Mesothelial cell of epicardium (in vitro differentiated cells): ENCODE measurements at places on chromosomes 6 and 20. TPM values are rescaled to one million over a fixed set of nuclear protein-coding genes. Genes with fewer than 3 reads are reported as not detected.

DNA sequence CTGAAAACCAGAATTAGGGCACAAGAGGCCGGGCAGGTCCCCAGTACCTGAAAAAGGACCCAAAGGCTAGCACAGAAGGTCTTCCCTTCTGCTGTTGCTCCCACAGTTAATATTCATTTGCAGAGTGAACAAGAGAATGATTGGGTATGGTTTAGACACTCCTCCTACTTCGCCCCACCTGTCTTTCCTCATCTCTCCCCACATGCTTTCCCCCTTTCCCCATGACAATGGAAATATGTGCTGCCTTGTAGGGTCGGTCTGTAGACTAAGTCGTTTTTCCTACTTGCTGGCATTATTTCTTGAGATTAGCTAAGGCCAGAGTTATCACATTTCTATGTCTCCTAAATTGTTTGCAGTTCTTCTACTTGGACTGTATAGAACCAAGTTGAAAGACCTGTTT is 181.9 kb downstream of the PDE7B start:
- no peak overlapping the region for H3K4me3 ChIP-seq
- no peaks in the 10 kb centered on the region for H3K27me3 ChIP-seq
- H3K4me1 ChIP-seq = peaks cover 65% of the 10 kb centered on the region
- DNase-seq = no peak
- H3K36me3 ChIP-seq = no peaks in the 10 kb centered on the region
- peak overlapping the region; percentile 77 for H3K27ac ChIP-seq

DNA sequence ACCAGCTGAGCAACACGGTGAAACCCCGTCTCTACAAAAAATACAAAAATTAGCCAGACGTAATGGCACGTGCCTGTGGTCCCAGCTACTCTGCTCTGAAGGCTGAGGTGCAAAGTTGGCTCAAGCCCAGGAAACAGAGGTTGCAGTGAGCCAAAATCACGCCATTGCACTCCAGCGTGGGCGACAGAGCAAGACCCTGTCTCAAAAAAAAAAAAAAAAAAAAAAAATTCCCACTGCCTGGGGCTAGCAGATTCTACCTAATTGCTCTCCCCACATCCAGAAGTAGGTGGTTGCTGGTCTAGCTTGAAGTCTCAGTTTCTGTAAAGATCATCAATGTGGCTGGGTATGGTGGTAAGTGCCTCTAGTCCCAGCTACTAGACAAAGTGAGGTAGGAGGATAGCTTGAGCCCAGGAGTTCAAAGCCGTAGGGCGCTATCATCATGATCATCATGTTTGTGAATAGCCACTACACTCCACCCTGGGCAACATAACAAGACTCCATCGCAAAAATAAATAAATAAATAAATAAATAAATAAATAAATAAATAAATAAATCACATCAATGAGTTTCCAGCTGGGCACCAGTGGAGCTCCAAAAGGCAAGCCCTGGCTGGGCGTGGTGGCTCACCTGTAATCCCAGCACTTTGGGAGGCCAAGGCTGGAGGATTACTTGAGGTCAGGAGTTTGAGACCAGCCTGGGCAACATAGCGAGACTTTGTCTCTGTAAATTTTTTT is 6.3 kb upstream of the AP5S1 start:
- H3K4me3 ChIP-seq = no peak overlapping the region
- peaks cover 5% of the 10 kb centered on the region for H3K27me3 ChIP-seq
- no peak for DNase-seq
- peak overlapping the region; percentile 99 for H3K27ac ChIP-seq
- peaks cover 29% of the 10 kb centered on the region for H3K4me1 ChIP-seq

- H3K27ac ChIP-seq = peak overlapping the region; percentile 50
- DNase-seq = no peak
- no peaks in the 10 kb centered on the region for H3K27me3 ChIP-seq
- peaks cover 14% of the 10 kb centered on the region for H3K36me3 ChIP-seq
- H3K4me3 ChIP-seq = no peak overlapping the region
Observed at GRCh38 chr6:90251295-90251992, 45.2 kb downstream of the BACH2 start.

DNA sequence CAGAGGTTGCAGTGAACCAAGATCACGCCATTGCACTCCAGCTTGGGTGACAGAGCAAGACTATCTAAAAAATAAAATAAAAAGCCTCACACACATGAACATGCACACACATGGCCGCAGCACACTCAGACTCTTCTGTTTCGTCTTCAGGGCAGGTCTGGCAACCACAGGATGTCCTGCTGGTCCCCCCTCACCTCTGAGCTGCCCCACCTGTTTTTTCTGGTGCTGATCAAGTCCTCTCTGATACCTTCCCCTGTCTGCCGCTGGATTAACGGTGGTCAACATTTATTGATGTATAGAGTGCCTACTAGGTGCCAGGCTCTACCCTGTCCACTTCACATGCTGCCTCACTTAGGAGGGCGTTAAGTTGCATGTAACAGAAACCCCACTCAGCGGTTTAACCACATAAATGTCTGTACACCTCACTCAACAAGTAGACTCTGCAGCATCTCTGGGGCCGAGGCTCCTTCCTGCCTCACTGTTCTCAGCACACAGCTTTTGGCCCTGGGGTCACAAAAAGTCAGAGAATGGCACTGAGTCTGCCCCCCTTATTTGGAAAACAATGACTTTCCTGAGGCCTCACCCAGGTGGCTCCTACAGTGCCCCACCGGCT is 4.5 kb upstream of the AP5S1 start:
- no peak overlapping the region for H3K27ac ChIP-seq
- peaks cover 5% of the 10 kb centered on the region for H3K27me3 ChIP-seq
- peaks cover 34% of the 10 kb centered on the region for H3K4me1 ChIP-seq
- no peak for DNase-seq
- H3K36me3 ChIP-seq = no peaks in the 10 kb centered on the region
- no peak overlapping the region for H3K4me3 ChIP-seq

GRCh38 chr20:48784273-48784641 is 43.5 kb downstream of the PREX1 start:
- no peak overlapping the region for H3K27ac ChIP-seq
- DNase-seq = no peak
- H3K4me1 ChIP-seq = peaks cover 8% of the 10 kb centered on the region
- no peak overlapping the region for H3K4me3 ChIP-seq
- H3K27me3 ChIP-seq = peaks cover 7% of the 10 kb centered on the region
- H3K36me3 ChIP-seq = no peaks in the 10 kb centered on the region

DNA sequence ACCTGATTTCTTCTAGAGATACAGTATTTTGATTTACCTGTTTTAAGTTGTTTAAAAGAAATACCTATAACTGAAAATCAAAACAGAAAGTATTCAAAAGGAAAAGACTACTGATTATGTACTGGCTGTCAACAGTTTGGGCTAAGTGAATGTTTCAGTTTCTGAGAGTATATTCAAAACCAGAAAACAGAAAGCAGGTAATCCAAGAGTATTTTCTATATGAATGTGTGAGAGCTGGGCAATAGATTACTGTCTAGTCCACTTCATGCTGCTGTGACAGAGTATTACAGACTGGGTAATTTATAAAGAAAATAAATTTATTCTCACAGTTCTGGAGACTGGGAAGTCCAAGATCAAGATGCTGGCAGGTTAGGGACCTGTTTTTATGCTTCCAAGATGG is 261.0 kb downstream of the ARHGAP18 start:
- H3K4me1 ChIP-seq = peaks cover 17% of the 10 kb centered on the region
- no peak overlapping the region for H3K27ac ChIP-seq
- DNase-seq = no peak
- peaks cover 8% of the 10 kb centered on the region for H3K36me3 ChIP-seq
- no peak overlapping the region for H3K4me3 ChIP-seq

DNA sequence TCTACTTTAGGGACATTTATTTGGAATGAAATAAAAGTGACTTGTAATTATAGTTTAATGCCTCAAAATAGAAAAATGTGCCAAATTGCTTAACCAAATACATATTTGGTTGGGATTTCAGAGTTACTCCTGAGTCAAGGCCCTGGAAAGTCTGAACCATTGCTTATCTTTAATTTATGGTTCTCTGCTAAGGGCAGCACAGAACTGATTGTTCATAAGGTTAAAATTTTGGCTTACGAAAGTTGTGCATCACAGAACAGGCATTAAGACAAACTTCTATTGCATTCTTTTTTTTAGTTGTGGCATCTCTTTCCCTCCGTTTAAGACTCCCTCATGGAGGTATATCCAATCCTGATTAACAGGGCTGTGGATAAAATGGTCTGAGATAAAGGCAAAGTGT is 92.2 kb upstream of the TENT5A start:
- H3K36me3 ChIP-seq = no peaks in the 10 kb centered on the region
- peaks cover 13% of the 10 kb centered on the region for H3K4me1 ChIP-seq
- H3K4me3 ChIP-seq = no peak overlapping the region
- no peak for DNase-seq
- no peaks in the 10 kb centered on the region for H3K27me3 ChIP-seq
- H3K27ac ChIP-seq = no peak overlapping the region

DNA sequence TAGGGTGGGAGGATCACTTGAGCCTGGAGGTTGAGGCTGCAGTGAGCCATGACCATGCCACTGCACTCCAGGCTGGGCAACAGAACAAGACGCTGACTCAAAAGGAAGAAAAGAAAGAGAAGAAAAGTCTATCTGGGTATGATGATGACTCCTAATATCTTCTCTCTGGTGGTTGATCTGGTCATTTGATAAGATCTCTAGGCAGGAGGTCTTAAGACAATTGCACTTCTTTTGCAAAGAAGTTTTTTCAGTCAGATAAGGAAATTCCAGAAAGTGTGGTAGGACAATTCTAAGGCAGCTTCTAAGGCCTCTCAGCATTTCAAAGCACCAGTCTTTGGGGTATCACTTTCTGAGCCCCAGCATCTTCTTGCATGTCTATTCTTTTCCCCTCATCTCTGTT is 7.7 kb upstream of the AIF1 start:
- H3K27ac ChIP-seq = no peak overlapping the region
- H3K4me1 ChIP-seq = peaks cover 15% of the 10 kb centered on the region
- no peaks in the 10 kb centered on the region for H3K36me3 ChIP-seq
- DNase-seq = no peak
- H3K4me3 ChIP-seq = no peak overlapping the region
- H3K27me3 ChIP-seq = no peaks in the 10 kb centered on the region

DNA sequence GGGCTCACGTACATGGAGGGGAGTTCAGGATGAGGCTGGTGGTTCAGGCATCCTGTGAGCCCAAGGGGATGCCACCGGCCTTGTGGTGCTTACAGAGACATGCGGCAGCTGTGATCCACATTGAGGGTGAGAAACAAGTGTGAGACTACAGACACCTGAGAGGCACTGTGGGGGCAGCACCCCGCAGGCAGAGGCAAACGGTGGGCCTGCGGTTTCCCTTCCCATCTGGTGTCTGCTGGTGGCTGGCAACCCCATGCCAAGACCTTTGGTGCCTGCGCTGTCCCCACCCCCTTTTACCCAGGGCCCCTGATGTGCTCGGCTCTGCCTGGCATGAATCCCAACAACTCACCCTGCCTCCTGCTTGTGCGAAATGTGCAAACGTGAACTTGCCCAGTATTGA is 42.0 kb downstream of the ERMARD start:
- H3K4me1 ChIP-seq = peaks cover 17% of the 10 kb centered on the region
- H3K27ac ChIP-seq = no peak overlapping the region
- no peak for DNase-seq
- no peak overlapping the region for H3K4me3 ChIP-seq

DNA sequence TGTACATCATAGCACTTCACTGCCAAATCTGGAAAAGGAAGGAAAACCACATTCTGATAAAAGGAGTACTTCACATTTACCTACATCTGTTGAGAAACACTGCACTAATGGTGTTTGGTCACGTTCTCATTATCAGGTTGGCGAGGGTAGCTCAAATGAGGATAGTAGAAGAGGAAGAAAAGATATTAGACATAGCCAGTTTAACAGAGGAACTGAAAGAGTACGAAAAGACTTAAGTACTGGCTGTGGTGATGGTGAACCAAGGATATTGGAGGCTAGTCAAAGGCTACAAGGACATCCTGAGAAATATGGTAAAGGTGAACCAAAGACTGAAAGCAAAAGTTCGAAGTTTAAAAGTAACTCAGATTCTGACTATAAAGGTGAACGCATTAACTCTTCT is 32.0 kb upstream of the GJA10 start:
- DNase-seq = no peak
- no peaks in the 10 kb centered on the region for H3K27me3 ChIP-seq
- H3K4me1 ChIP-seq = no peaks in the 10 kb centered on the region

GRCh38 chr6:44898296-44898930 is 429.7 kb upstream of the RUNX2 start:
- no peak overlapping the region for H3K4me3 ChIP-seq
- H3K36me3 ChIP-seq = peaks cover 26% of the 10 kb centered on the region
- no peak for DNase-seq

- DNase-seq = no peak
- H3K4me3 ChIP-seq = no peak overlapping the region
- H3K36me3 ChIP-seq = no peaks in the 10 kb centered on the region
- no peaks in the 10 kb centered on the region for H3K27me3 ChIP-seq
- peak overlapping the region; percentile 76 for H3K27ac ChIP-seq
Observed at GRCh38 chr20:37378785-37379598, 33.1 kb downstream of the SRC start.

- H3K4me1 ChIP-seq = no peaks in the 10 kb centered on the region
- peaks cover 5% of the 10 kb centered on the region for H3K36me3 ChIP-seq
- no peak overlapping the region for H3K4me3 ChIP-seq
Observed at GRCh38 chr6:105677671-105678475, 275.0 kb upstream of the PREP start.

DNA sequence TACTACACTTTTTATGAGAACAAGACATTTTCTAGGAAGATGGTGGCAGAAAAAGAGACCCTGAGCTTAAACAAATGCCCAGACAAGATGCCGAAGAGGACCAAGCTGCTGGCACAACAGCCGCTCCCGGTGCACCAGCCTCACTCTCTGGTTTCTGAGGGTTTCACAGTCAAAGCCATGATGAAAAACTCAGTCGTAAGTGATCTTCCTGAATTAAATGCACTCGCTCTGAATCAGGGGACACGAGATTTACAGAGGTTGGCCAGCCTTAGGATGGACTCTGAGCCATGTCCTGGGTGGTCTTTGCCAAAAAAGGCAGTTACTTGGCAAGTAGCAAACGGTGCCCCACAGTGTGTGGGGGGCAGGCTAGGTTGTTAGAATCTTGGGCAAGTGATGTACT is 423 bp downstream of the PACRG start:
- peak overlapping the region; percentile 93 for H3K4me3 ChIP-seq
- H3K36me3 ChIP-seq = no peaks in the 10 kb centered on the region
- no peak for DNase-seq
- H3K27ac ChIP-seq = peak overlapping the region; percentile 93
- peaks cover 8% of the 10 kb centered on the region for H3K4me1 ChIP-seq

GRCh38 chr6:19309661-19310060 is 527.5 kb upstream of the ID4 start:
- H3K36me3 ChIP-seq = no peaks in the 10 kb centered on the region
- peaks cover 8% of the 10 kb centered on the region for H3K4me1 ChIP-seq
- H3K27me3 ChIP-seq = no peaks in the 10 kb centered on the region

- H3K27ac ChIP-seq = no peak overlapping the region
- no peak overlapping the region for H3K4me3 ChIP-seq
- H3K36me3 ChIP-seq = peaks cover 6% of the 10 kb centered on the region
- peaks cover 22% of the 10 kb centered on the region for H3K4me1 ChIP-seq
Observed at GRCh38 chr20:32495217-32495565, 89.9 kb downstream of the NOL4L start.

GRCh38 chr6:68990317-68990716 is 355.2 kb downstream of the ADGRB3 start:
- DNase-seq = no peak
- H3K27ac ChIP-seq = no peak overlapping the region
- H3K36me3 ChIP-seq = no peaks in the 10 kb centered on the region

SLC26A8 gene
- 0.27 to 0.38 TPM (median 0.29 TPM) in 3 replicates for total RNA-seq

FITM2 gene
- 3.6 to 4.2 TPM (median 3.6 TPM) in 3 replicates for total RNA-seq

C6orf132 gene
- 22.4 to 23.9 TPM (median 22.5 TPM) in 3 replicates for total RNA-seq

ANKEF1 gene
- 3.9 to 4.8 TPM (median 4.5 TPM) in 3 replicates for total RNA-seq

CSE1L gene
- total RNA-seq = 75.1 to 79.6 TPM (median 78.7 TPM) in 3 replicates

PKHD1 gene
- 0.02 to 0.04 TPM (median 0.02 TPM) in 3 replicates for total RNA-seq

ENPP4 gene
- 4.8 to 5.2 TPM (median 5.1 TPM) in 3 replicates for total RNA-seq

MAK gene
- total RNA-seq = 0.14 to 0.25 TPM (median 0.24 TPM) in 3 replicates

GMPR gene
- 4.0 to 5.2 TPM (median 4.3 TPM) in 3 replicates for total RNA-seq
